ENCODE measurements at places on chromosomes 4 and X. TPM values are rescaled to one million over a fixed set of nuclear protein-coding genes. Genes with fewer than 3 reads are reported as not detected.
A peak's percentile ranks its signal among the peaks of the same experiment; 100 is the strongest.

DNA sequence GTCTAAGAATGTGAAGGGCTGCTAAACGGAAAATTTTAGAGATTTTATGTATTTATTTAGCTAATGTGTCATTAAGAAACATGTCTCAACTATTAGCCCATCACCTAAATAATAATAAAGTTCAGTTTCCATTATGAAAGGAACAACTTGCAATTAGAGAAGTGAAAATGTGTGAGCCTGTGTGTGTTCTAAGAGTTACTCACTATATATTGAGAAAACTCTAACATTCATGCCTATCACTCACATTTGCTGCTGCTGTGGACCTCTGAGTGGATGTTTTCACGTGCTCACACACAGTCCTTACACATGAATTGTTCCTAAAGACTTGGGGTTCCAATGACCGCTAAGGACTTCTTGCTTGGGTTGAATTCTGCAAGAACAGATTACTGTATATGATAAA is 364.0 kb downstream of the TMA16 start:
- no peaks in the 10 kb centered on the region for H3K4me1 ChIP-seq
- H3K4me3 ChIP-seq, result no peak overlapping the region

GRCh38 chrX:44042751-44043150 is 69.6 kb upstream of the NDP start:
- H3K4me1 ChIP-seq, result no peaks in the 10 kb centered on the region
- H3K4me3 ChIP-seq, result no peak overlapping the region
- H3K27me3 ChIP-seq, result peaks cover 12% of the 10 kb centered on the region
- DNase-seq, result peak; percentile 29

DNA sequence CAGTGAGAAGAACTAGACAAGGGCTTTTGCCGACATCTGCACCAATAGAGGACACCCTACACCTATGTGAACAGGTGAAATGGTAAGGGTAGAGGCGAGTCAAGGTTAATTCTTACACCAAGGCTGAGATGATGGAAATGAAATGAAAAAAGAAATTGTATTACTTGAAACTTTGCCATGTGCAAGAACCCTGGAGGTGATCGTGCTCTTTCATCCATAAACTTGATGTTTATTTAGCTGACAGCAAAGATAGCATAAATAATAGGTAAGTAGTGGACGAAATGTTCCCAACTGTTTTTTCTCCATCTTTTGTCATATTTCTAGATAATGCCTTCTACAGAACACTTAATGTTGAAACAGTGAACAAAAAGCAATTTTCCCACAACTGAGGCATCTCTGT is 162.5 kb downstream of the BANK1 start:
- H3K27me3 ChIP-seq, result no peaks in the 10 kb centered on the region
- no peak overlapping the region for H3K4me3 ChIP-seq
- H3K4me1 ChIP-seq, result no peaks in the 10 kb centered on the region
- DNase-seq, result no peak

GRCh38 chr4:2366252-2367192 is 51.9 kb downstream of the ZFYVE28 start:
- peak overlapping the region; percentile 3 for H3K27ac ChIP-seq
- DNase-seq, result peak; percentile 70
- H3K4me3 ChIP-seq, result no peak overlapping the region
- peaks cover 25% of the 10 kb centered on the region for H3K4me1 ChIP-seq
- H3K27me3 ChIP-seq, result no peaks in the 10 kb centered on the region

GRCh38 chr4:146415829-146416228 is 105.9 kb downstream of the SLC10A7 start:
- H3K36me3 ChIP-seq, result no peaks in the 10 kb centered on the region
- no peaks in the 10 kb centered on the region for H3K27me3 ChIP-seq

DNA sequence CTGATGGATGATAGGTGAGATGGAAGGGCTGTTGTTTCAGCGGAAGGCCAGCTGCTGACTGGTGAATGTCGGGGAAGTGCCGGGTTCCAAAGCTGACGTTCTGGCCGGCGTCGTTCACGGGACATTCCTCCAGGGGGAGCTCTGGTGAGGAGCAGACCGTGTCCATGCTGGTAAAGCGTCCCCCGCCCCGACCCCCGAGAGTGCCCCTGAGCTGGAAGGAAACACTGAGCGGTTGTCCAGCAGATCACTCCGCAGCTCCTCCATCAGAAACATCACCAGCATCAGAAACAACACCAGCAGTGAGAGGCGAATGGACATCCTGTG is 18.6 kb upstream of the ADRA2C start:
- no peak for DNase-seq
- no peak overlapping the region for H3K27ac ChIP-seq
- no peaks in the 10 kb centered on the region for H3K36me3 ChIP-seq
- H3K4me3 ChIP-seq, result no peak overlapping the region
- H3K4me1 ChIP-seq, result no peaks in the 10 kb centered on the region

GRCh38 chr4:72969976-72970375 is 99.5 kb downstream of the COX18 start:
- no peak overlapping the region for H3K4me3 ChIP-seq
- H3K27ac ChIP-seq, result no peak overlapping the region
- DNase-seq, result no peak
- no peaks in the 10 kb centered on the region for H3K36me3 ChIP-seq
- peaks cover 3% of the 10 kb centered on the region for H3K27me3 ChIP-seq
- no peaks in the 10 kb centered on the region for H3K4me1 ChIP-seq

GRCh38 chrX:115900425-115900824 is 270.1 kb upstream of the AGTR2 start:
- H3K4me3 ChIP-seq, result no peak overlapping the region
- H3K27ac ChIP-seq, result no peak overlapping the region
- no peak for DNase-seq

GRCh38 chr4:53189011-53189410 is 176.8 kb downstream of the SCFD2 start:
- no peaks in the 10 kb centered on the region for H3K27me3 ChIP-seq
- no peak overlapping the region for H3K27ac ChIP-seq

DNA sequence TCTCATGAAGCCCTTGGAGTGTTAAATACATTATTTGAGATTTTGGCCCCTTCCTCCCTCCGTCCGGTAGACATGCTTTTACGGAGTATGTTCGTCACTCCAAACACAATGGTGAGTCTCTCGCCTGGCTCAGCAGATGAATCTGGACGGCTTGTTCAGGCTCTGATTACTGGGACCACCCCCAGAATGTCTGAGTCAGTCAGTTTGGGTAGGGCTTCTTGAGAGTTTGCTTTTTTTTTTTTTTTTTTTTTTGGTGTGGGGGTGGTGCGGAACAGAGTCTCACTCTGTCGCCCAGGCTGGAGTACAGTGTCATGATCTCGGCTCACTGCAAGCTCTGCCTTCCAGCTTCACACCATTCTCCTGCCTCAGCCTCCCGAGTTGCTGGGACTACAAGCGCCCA is 62.4 kb upstream of the MSANTD1 start:
- peaks cover 59% of the 10 kb centered on the region for H3K36me3 ChIP-seq
- H3K27me3 ChIP-seq, result no peaks in the 10 kb centered on the region
- H3K27ac ChIP-seq, result no peak overlapping the region
- no peak overlapping the region for H3K4me3 ChIP-seq
- H3K4me1 ChIP-seq, result no peaks in the 10 kb centered on the region
- DNase-seq, result no peak

DNA sequence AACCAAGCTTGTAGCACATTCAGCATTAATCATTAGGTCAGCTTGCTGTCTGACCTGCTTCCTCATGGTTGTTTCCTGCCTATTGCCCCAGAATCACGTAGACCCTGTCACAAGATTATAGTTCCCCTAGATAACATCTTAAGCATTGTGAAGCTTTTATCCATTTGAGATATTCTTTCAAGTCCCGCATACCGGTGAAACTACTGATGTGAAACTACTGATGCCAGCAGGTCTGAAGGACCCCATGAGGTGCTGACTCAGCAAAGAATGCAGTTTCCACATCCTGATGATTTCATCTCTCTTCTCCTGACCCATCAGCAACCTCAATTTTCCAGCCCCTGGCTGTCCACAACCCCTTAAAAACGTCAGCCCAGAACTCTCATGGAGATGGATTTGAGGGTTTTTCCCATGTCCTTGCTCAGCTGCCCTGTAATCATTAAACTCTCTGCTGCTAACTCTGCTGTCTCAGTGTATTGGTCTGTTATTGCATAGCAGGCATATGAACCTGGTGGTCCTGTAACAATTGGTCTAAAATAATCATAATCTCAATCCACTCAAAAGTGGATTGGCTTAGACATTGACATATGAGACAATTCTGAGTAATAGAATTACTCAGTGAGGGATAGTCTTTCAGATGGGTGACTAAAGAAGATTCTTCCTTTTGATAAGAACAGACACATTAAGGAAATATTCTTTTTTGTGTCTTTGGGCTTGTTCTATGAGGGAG is 26.3 kb upstream of the UBA6 start:
- DNase-seq, result no peak
- H3K36me3 ChIP-seq, result no peaks in the 10 kb centered on the region
- H3K4me3 ChIP-seq, result no peak overlapping the region
- H3K27ac ChIP-seq, result no peak overlapping the region
- no peaks in the 10 kb centered on the region for H3K27me3 ChIP-seq
- no peaks in the 10 kb centered on the region for H3K4me1 ChIP-seq

DNA sequence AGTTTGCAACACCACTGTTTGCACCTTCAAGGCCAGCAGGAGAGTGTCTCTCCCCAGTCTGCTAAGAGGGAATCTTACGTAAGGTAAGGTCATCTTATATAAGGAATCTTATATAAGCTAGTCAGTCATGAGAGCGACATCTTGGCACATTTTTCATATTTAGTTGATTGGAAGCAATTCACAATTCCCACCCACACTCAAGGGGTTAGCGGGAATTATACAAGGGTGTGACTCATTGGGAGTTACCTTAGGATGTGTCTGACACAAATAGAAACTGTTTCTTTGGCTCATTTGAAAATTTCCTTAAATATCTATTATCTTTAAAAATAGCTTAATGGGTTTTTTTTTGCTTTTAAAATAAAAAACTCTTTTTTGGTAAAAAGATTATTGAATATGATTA is 62.1 kb upstream of the GRPR start:
- H3K4me1 ChIP-seq, result no peaks in the 10 kb centered on the region
- no peak overlapping the region for H3K27ac ChIP-seq
- H3K27me3 ChIP-seq, result no peaks in the 10 kb centered on the region
- no peaks in the 10 kb centered on the region for H3K36me3 ChIP-seq

GRCh38 chr4:167238226-167238625 is 3.9 kb upstream of the SPOCK3 start:
- H3K4me1 ChIP-seq, result no peaks in the 10 kb centered on the region
- no peak overlapping the region for H3K27ac ChIP-seq
- H3K4me3 ChIP-seq, result no peak overlapping the region
- no peaks in the 10 kb centered on the region for H3K27me3 ChIP-seq
- no peaks in the 10 kb centered on the region for H3K36me3 ChIP-seq
- no peak for DNase-seq

DNA sequence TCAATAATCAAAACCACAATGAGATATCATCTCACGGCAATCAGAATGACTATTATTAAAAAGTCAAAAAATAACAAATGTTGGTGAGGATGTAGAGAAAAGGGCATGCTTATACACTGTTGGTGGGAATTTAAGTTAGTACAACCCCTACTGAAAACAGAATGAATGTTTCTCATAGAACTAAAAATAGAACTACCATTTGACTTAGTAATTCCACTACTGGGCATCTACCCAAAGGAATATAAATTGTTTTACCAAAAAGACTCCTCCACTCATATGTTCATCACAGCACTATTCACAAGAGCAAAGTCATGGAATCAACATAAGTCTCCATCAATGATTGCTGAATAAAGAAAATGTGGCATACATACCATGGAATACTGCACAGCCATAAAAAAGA is 278.1 kb upstream of the ARSJ start:
- H3K4me1 ChIP-seq, result no peaks in the 10 kb centered on the region
- H3K36me3 ChIP-seq, result no peaks in the 10 kb centered on the region
- H3K27ac ChIP-seq, result no peak overlapping the region
- DNase-seq, result no peak
- H3K4me3 ChIP-seq, result no peak overlapping the region

DNA sequence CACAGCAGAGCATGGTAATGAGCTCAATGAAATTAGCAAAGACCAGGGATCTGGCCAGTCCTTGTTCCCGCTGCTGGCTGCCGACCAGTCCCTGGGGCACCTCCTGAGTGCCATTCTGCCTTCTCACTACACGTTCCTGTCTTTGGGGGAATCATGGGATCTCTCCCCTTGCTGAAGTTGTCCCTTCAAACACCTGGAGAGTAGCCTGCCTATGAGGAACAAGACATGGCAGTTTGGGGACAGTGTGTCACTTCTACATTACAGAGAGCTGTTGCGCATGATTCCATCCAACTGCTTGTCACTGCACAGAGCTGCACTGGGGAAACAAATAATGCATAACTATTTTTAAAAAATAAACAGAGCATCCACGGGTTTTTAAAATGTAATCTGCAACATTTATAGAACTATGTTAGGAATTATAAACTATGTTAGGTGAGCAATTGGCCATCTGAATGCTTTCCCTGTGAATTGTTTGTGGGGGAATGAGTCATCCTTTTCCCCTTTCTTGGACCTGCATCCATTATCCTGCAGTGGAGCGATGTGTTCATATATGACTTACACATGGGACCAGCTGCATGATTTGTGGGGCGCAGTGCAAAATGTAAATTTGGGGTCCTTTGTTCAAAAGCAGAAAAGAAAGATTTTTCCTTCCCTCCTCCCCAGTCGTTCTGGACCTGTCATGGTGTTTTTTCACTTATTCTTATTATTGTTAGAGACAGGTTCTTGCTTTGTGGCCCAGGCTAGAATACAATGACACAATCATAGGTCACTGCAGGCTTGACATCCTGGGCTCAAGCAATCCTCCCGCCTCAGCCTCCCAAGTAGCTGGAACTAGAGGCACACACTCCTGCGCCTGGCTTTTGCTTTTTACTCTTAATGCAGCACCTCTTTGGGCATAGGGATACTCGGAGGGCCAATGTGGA is 115.0 kb upstream of the TBL1X start:
- no peaks in the 10 kb centered on the region for H3K4me1 ChIP-seq
- no peaks in the 10 kb centered on the region for H3K36me3 ChIP-seq
- no peak overlapping the region for H3K4me3 ChIP-seq
- H3K27me3 ChIP-seq, result no peaks in the 10 kb centered on the region
- H3K27ac ChIP-seq, result no peak overlapping the region
- no peak for DNase-seq

- DNase-seq, result no peak
- no peaks in the 10 kb centered on the region for H3K36me3 ChIP-seq
- no peak overlapping the region for H3K27ac ChIP-seq
- no peak overlapping the region for H3K4me3 ChIP-seq
These were observed 248.3 kb upstream of the MAD2L1 start for GRCh38 chr4:120314969-120315368.

- no peaks in the 10 kb centered on the region for H3K27me3 ChIP-seq
- H3K4me1 ChIP-seq, result no peaks in the 10 kb centered on the region
These were observed 36.6 kb upstream of the RHOH start for GRCh38 chr4:40160258-40160657.

GRCh38 chr4:165927815-165928214 is 54.8 kb downstream of the TLL1 start:
- H3K36me3 ChIP-seq, result no peaks in the 10 kb centered on the region
- no peak overlapping the region for H3K27ac ChIP-seq
- H3K4me3 ChIP-seq, result no peak overlapping the region

The EDNRA gene
- 3.9 TPM for polyA plus RNA-seq

The FRMPD4 gene
- under 0.01 TPM for polyA plus RNA-seq

The PDE6B gene
- 1.8 TPM for polyA plus RNA-seq

The GDPD2 gene
- not detected for polyA plus RNA-seq

The CXCL11 gene
- 1.2 TPM for polyA plus RNA-seq

The ZNF711 gene
- 23.1 TPM for polyA plus RNA-seq

The TET2 gene
- polyA plus RNA-seq, result 3.7 TPM

The MGARP gene
- 252 TPM for polyA plus RNA-seq

All from adrenal gland (tissue), 19 donors.